ENCODE measurements at places on chromosomes 12 and 14. TPM values are rescaled to one million over a fixed set of nuclear protein-coding genes. Genes with fewer than 3 reads are reported as not detected.

DNA sequence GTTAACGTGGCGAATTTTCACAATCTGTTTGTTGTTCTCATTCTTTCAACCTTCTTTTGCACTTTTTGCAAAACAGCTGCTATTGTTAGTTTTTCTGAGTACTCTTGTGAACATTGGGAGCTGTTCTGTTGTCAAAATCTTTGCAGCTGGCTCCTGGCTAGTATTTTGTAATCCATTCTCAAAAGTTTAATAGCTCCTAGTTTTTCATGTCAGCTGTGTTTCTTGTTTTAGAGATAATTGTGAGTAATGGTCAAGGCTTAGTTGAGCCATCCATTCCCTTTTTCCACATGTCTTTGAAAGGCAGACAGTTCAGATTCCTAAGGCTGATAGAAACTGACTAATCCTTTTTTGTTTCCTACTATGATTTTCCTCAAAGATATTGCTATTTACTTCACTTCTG is 39.1 kb upstream of the CRADD start:
- no peak for DNase-seq

The KRT3 gene
- total RNA-seq = not detected

The CTSG gene
- not detected for total RNA-seq

The ESPL1 gene
- 58.4 TPM for total RNA-seq

DNA sequence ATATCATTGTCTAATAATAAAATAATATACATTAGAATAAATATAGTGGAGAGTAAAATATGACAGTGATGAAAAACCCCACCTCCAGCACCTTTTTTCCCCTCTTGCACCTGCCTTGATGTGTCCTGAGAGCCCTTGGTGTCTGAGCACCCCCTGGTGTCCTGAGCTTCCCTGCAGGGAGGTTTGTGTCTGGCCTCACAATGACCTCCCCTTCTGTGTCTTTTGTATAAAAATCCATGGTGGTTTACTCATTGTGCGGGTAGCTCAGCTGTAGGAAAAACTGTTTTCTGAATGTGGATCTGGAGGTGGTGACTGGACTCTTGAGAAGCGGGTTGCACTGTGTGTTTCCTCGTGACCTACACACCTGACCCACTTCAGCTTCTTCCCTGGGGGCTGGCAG is 636.9 kb downstream of the TMEM121 start:
- DNase-seq = no peak

DNA sequence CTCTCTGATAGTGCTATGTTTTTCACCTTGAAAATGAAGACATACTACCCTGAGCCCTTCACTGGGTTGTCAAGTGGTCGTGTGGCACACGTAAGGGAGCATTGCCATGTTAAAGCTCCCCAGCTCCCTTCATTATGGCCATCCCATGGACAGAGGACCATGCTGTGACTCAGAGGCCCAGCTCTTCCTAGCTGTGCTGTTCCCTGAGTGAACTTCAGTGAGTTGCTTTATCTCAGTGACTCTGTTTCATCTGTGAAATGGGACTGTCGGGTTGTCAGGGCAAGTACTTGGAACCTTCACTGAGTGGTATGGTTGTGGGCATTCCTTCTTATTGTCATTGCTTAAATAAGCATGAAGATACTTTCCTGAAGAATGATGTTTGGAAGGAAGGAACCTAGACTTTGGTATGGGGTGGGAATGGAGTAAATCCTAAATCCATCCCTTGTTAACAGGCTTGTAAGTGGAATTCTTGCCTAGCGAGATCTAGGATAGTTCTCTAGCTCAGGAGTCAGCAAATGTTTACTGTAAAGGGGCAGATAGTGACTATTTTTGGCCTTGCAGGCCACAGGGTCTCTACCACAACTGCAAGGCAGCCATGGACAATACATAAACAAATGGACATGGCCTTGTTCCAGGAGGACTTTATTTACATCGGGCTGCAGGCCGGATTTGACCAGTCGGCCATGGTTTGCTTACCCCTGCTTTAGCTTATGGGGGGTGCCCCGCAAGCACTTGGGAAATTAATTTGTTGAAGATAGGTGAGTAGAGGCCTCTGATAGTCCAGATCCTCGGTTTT is 283.5 kb downstream of the ZFP36L1 start:
- no peak for DNase-seq

- no peak for DNase-seq
These were observed 82.1 kb upstream of the CCDC196 start for GRCh38 chr14:66404051-66404545.

- DNase-seq = no peak
These were observed 2.1 kb downstream of the ITPK1 start for GRCh38 chr14:93113678-93114067.

DNA sequence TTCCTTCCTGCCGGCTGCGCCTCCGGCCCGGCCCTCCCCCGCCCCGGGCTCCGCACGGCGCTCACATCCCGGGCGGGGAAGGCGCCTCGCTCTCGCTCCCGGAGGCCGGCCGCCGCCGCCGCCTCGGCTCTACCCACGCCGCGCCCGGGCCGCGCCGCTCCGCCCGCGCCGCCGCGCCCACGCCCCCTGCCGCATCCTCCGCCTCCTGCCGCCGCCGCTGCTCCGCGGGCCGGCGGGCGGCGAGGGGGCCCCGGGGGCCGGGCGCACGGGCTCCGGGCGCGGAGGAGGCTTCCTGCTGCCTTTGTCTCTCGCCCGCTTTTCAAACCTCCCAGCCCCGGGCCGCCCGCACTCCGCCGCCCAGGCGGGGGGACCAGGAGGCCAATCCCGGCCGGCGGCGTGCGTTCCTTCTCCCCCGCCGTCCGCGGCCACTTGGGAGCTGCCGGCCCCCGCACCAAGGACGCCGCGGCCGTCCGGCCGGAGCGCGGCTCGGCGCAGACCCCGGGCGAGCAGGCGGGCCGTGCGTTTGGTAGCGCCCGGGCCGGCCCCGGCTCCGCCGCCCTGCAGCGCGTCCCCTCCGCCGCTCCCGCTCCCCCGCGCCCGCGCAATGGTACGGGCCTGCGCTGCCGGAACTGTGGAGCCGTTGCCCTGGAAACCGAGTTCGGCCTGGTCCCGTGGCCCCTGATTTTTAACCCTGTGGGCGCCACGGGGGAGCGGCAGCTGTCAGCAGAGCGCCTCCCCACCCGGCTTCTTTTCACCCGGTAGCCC is at the start of gene FBXL14:
Gene FBXL14, minus strand, starts transcription at position 321 of the 765 bp plus-strand sequence. CDS start 515 bp downstream, outside the sequence.
- DNase-seq = peak; percentile 86

DNA sequence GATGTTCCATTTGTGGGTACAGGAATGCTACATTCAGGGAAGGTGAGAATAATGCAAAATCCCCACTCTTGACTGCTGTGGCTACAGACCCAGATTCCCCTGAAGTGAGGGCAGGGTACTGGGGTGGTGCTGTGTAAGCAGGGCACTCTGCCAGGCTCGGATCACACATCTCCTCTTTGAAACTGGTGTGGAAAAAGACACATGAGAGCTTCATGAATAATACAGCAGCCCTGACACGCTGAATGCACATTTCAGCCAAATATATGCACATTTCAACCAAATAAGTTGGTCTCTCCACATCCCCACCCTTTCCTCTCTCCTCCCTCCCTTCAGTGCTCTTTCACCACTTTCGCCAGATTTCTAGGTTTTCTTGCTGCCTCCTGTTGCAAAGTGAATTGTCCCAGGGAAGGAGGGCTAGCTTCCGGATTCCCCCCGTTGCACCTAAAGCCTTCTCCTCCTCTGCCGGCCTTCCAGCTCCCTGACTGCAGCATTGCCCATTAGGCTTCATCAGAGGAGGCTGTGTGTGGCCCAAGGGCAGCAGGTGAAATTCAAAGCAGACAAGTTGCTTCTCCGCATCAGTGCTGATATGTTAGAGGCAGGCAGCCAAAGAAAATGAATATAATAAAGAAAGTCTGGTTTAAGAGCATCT is 118.2 kb upstream of the TMCC3 start:
- no peak for DNase-seq
